Osteocyte (in vitro differentiated cells): ENCODE measurements at places on chromosomes 1 and 21. TPM values are rescaled to one million over a fixed set of nuclear protein-coding genes. Genes with fewer than 3 reads are reported as not detected.

GRCh38 chr1:197799271-197799670 is 24.0 kb upstream of the DENND1B start:
- H3K27ac ChIP-seq, result no peak overlapping the region
- no peak overlapping the region for H3K4me3 ChIP-seq
- peaks cover 21% of the 10 kb centered on the region for H3K4me1 ChIP-seq
- DNase-seq, result no peak
- H3K36me3 ChIP-seq, result peaks cover 25% of the 10 kb centered on the region

- peaks cover 42% of the 10 kb centered on the region for H3K4me1 ChIP-seq
- peak overlapping the region; percentile 60 for H3K27ac ChIP-seq
- no peak for DNase-seq
- H3K36me3 ChIP-seq, result peaks cover 17% of the 10 kb centered on the region
- no peaks in the 10 kb centered on the region for H3K27me3 ChIP-seq
- no peak overlapping the region for H3K4me3 ChIP-seq
These were observed 106.4 kb downstream of the TGFBR3 start for GRCh38 chr1:91779548-91780021.

- no peak for DNase-seq
- H3K27me3 ChIP-seq, result no peaks in the 10 kb centered on the region
- no peak overlapping the region for H3K27ac ChIP-seq
- H3K4me1 ChIP-seq, result peaks cover 11% of the 10 kb centered on the region
These were observed 176.0 kb downstream of the C1orf21 start for GRCh38 chr1:184562806-184563205.

DNA sequence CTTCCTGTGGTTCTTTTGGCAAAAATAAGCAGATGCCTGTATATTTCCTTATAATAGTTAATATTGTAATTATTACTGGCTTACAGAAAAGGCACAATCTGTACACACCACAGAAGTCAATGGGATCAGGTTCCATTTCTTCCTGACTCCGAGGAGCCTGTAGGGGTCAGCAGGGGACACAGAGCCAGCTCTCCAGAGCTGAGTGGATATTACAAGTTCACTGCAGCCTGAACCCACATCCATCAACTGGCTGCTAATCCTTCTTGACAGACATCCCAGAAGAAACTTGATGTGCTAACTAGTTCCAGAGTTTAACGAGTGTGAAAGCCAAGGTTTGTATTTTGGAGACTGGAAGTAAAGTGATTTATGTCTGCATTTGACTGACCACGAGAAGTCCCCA is 203.8 kb downstream of the LMX1A start:
- H3K27ac ChIP-seq, result no peak overlapping the region
- no peaks in the 10 kb centered on the region for H3K4me1 ChIP-seq
- no peaks in the 10 kb centered on the region for H3K27me3 ChIP-seq

PSEN2 gene
- total RNA-seq, result 18.8 and 22.8 TPM in 2 replicates

KRTAP12-4 gene
- not detected in 2 replicates for total RNA-seq

KRTAP10-8 gene
- total RNA-seq, result not detected in 2 replicates
